ENCODE measurements at places on chromosomes 7 and 10.

GRCh38 chr10:23693501-23693901, 254.6 kb downstream of the OTUD1 start:
- DNase-seq, result no peak

GRCh38 chr10:14220026-14220425, 110.7 kb downstream of the FRMD4A start:
- no peak for DNase-seq

DNA sequence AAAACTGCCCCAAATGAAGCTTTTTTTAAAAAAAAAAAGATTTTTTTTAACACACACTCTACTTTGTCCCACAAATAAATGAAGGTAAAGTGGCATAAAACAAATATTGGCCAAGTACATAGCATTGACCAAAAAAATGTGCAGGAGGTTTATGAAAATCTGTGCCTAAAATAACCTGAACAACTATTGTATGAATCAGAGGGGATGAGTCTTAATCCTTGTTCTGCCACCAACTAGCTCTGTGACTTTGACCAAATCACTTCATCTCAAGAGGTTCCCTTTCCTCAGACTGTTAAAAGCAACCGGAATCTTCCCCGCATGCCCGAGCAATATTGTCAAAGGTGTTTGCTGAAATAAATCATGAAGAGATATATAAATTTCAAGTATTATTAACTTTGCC, 150.4 kb upstream of the NEBL start:
- no peak for DNase-seq

DNA sequence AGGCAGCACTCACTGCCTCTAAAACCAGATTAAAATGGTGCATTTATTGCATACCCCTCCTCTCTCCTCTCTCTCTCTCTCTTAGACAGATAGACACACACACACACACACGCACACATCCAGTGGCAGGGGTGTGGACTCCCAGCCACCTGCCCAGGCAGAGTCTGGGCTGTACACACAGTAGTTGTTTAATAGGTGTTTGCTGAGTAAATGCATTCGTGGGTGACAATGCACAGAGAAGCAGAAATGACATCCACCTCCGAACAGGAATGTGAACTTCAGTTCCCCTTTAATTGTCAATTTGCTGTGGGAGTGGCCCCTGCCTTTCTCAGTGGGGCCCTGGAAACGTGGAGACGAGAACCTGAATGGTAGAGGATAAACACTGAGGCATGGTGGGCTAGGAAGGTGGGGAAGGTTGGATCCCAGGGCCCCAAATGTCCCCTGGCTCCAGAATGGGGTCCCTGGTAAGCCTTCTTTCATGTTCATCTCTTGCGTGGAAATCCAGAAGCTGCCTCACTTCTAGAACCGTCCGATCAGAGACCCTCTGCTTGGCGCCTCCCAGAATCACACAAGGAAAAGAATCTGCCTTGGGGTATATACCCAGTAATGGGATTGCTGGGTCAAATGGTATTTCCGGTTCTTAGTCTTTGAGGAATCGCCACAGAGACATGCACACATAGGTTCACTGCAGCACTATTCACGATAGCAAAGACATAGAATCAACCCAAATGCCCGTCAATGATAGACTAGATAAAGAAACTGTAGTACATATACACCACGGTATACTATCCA, 58.5 kb upstream of the ECHDC3 start:
- DNase-seq, result no peak

- no peak for DNase-seq
Measured at GRCh38 chr10:3439183-3439582, 266.6 kb upstream of the PITRM1 start.

DNA sequence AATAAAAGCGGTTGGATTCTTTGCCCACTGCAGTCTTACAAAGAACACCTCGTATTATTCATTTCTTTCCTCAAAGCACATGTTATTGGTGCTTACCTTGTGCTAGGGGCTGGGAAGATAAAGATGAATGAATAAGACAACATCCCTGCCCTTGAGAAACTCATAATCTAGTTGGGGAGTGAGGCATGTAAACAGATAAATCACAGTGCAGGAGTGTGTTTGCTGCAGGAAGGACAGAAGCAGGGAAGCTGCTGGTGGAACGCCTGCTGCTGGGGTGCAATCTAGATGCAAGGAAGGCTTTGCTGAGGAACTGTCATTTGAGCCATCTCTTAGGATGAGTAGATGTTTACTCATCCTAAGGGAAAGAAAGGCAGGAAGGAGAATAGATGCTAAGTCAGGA, 135.6 kb downstream of the TMEM178B start:
- DNase-seq, result no peak

- no peak for DNase-seq
Measured at GRCh38 chr10:114565066-114565465, 93.0 kb downstream of the ABLIM1 start.

DNA sequence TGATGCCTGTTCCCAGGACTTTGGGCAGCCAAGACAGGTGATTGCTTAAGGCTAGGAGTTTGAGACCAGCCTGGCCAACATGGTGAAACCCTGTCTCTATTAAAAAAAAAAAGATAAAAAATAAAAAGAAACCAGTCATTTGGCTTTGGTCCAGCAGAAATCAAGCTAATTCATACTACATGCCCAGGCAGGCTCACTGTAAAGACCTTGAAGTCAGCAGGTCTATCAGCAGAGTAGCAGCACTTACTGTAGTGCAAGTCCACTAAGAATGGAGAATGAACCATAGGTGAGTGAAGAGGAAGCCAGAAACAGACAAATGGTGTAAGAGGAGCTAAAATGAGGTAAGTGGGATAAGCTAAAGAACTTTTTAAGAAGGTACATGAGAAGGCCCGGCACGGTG, 24.7 kb downstream of the PSPH start:
- DNase-seq, result no peak
